Stimulated activated CD8-positive, alpha-beta memory T cell treated with anti-CD3 and anti-CD28 coated beads, Interleukin-15, amount 100 ng/mL, for 1 hour (primary cell): ENCODE measurements at places on chromosomes 3 and 15.

- DNase-seq: no peak
These were observed 60.2 kb downstream of the PIAS1 start for GRCh38 chr15:68114356-68114755.

DNA sequence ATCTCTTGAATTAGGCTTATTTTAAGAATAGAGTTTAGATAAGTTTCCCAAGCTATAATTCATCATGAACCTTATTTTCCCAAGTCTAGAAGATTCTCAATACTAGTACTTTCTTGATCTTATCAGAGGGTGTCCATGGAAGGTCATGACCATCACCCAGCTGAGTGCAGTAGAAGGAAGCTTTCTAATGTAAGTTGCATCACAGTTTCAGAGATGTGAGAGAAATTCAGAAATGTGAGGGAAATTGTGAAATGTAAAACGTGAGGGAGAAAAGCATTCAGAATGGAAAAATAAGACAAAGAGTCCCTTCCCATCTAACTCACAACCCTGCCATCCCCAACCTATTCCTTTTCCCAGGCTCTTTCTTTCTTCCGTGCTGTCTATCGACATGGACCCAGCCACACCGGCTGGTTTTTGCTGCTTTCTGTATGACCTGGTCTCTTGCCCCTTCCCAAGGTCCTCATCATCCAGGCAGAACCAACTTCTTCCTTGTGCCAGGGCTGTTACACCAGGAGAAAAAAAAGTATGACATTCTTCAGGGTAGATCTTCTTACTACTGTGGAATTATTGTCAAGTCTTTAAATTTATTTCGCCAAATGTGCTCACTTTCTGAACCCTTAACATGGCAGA lies 6.7 kb downstream of the CAPN3 start:
- DNase-seq: no peak

GRCh38 chr3:165518346-165518745 lies 318.9 kb downstream of the BCHE start:
- DNase-seq: no peak

DNA sequence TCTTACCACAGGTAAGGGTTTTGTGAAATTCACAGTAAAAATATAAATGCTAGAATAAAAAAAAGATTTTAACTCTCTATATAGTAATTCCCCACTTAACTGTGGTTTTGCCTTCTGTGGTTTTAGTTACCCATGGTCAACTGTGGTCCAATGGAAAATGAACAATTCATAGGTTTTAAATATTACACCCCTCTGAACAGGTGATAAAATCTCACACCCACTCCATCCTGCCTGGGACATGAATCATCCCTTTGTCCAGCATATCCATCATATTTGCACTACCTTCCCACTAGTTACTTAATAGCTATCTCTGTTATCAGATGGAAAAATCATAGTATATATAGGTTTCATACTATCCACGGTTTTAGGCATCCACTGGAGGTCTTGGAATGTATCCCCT lies 49.2 kb downstream of the HDGFL3 start:
- DNase-seq: no peak

GRCh38 chr3:46242120-46242519 lies at the start of gene CCR3:
Gene CCR3, plus strand, starts transcription at chr3:46242460. Its CDS starts 22,699 bp downstream, at chr3:46265159.
- DNase-seq: no peak

- DNase-seq: no peak
These were observed 148.6 kb downstream of the SUCNR1 start for GRCh38 chr3:152021951-152022461.

DNA sequence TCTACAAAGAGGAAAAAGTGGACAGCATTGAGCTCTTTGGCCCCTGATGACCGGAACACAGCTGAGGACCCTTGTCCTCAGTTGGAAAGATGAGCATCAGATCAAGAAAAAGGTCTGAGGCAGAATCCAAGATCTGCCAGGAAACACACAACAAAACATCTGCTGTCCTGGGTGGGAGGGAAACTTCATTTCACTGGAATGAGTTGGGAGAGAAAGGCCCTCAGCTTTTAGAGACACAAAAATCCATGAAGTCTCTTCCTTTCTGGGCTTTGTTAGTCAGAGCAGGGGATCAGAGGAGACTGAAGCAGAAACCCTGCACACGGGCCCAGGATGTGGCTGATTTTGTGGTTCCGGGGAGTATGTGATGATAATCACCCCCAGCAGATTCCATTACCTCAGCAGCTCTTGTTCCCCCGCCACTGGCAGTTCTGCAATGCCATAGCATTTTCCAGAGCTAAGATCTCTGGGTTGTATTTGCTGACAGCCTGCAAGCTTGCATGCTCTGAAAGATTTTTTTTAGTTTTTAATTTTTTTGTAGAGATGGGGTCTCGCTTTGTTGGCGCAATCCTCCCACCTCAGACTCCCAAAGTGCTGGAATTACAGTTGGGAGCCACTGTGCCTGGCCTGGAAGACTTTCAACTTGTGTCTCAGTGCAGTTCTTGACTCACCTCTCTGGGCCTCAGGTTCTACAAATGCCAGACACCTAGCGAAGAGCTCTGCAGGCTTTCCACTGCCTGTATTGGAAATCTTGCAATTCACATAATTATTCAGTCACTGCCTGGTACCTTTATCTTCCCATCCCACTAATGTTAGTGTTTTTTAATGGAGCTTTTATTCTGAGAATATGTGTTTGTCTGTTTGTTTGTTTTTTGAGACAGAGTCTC lies 5.8 kb upstream of the TATDN2 start:
- DNase-seq: peak; percentile 52

- no peak for DNase-seq
These were observed 26.8 kb downstream of the GALK2 start for GRCh38 chr15:49196856-49197255.

GRCh38 chr3:183386651-183387050 lies 41.8 kb downstream of the MCF2L2 start:
- no peak for DNase-seq

DNA sequence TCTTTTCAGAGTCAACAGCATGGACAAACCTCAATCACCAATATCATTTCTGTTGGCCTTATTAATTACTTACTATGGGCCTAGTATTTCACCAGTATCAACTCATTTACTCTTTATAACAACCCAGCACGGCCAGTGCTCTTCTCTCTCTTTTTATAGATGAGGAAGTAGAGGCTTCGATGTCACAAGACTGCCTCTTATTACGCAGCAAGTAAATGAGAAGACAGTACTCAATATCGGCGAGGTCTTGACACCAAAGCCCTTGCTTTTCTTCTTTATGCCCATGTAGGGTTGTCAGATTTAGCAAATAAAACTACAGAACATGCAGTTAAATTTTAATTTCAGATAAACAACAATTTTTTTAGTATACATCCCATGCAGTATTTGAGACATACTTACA lies 99.0 kb upstream of the KCNMB2 start:
- no peak for DNase-seq

DNA sequence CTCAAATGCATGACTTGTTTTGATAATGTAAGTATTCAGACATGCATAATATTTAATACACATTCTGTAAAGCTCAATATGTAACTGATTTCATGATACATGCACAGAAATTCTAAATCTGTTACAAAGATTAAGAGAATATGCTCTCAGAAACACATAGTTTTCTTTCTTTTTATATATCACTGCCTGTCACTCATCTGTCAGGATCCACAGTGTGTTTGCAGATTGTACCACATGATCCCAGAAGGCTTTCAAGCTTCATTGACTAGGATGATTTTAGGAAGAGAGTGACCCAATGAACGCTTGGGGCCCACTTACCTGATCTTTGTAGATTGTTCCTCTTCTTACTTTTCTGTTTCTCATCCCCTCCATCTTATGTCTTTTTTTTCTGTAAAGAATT lies 261.9 kb downstream of the CACNA2D3 start:
- no peak for DNase-seq
